ENCODE measurements at places on chromosomes 3 and 15.

DNA sequence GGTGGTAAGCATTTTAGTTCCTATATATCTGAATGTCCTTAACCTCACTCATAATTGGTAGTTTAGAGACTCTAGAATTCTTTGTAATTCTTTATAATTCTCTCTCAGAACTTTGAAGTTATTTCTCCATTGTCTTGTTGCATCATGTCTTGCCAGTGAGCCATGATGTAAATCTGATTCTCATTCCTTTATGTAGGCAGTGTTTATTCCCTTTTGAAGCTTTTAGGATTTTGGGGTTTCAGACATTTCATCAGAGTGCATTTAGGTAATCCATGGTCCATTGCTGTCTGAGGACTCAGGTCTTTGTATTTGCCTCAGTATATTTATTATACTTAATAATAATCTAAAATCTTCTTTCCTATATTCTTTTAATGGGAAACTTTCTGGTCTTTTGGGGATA is 20.6 kb downstream of the CMC1 start:
- no peaks in the 10 kb centered on the region for H3K4me1 ChIP-seq
- H3K4me3 ChIP-seq: no peak overlapping the region
- H3K27me3 ChIP-seq: no peaks in the 10 kb centered on the region
- no peak overlapping the region for H3K27ac ChIP-seq

GRCh38 chr15:58434334-58434875 is 2.6 kb downstream of the LIPC start:
- H3K27ac ChIP-seq: no peak overlapping the region
- no peaks in the 10 kb centered on the region for H3K27me3 ChIP-seq
- no peak overlapping the region for H3K4me3 ChIP-seq
- DNase-seq: no peak

- peaks cover 3% of the 10 kb centered on the region for H3K4me1 ChIP-seq
- H3K27me3 ChIP-seq: peaks cover 9% of the 10 kb centered on the region
- H3K4me3 ChIP-seq: no peak overlapping the region
Observed at GRCh38 chr15:68654786-68655560, 76.2 kb downstream of the CORO2B start.

DNA sequence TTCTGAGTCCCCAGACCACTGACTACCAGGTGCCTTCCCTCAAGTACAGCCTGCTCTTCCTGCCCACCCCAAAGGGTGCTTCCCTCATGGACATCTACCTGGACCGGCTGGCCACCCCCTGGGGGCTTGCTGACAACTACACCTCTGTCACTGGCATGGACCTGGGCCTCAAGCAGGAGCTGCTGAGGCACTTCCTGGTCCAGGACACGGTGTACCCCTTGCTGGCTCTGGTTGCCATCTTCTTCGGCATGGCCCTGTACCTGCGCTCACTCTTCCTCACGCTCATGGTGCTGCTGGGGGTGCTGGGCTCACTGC is 9.3 kb downstream of the DISP2 start:
- DNase-seq: no peak
- peaks cover 5% of the 10 kb centered on the region for H3K4me1 ChIP-seq
- H3K4me3 ChIP-seq: no peak overlapping the region
- peaks cover 50% of the 10 kb centered on the region for H3K27me3 ChIP-seq

- no peaks in the 10 kb centered on the region for H3K27me3 ChIP-seq
- H3K4me3 ChIP-seq: no peak overlapping the region
- DNase-seq: no peak
- H3K27ac ChIP-seq: no peak overlapping the region
- peaks cover 13% of the 10 kb centered on the region for H3K4me1 ChIP-seq
Observed at GRCh38 chr3:111668888-111669488, 73.8 kb upstream of the ZBED2 start.

DNA sequence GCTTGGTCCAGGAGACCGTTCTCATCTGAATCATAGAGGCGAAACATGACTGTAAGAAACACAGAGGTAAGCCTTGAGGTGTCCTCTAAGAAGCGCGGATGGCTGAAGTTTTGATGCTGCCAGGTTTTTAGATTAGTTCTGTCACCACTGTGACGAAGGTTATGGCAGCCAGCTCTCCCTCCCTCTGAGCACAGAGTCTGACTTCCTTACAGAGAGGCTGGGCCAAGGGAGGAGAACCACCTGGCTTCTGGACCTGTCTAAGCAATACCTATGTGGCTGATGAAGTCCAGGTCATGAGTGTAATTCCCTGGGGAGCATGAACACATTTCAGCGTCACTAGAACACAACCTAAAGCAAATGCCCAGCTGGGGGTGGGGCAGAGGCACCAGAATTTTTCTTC is 77.4 kb downstream of the DGKG start:
- H3K27me3 ChIP-seq: peaks cover 39% of the 10 kb centered on the region
- no peaks in the 10 kb centered on the region for H3K36me3 ChIP-seq
- H3K27ac ChIP-seq: no peak overlapping the region
- no peak overlapping the region for H3K4me3 ChIP-seq

DNA sequence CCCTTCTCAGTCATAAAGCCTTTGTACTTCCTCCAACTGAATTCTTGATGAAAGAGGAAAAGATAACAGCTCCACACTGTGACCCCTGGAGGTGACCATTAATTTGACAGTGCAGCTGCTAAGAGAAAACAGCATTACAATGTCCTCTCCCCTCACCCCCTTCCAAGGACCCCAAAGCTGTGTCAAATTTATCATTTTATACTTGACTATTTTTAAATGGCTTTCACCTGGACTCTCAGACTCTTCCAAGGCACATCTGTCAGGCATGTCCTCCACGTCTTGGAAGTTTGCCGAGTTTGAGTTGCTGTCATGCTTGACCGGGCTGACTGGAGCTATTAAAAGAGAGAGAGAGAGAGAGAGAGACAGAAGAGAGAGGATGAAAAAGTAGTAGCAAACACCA is 236.5 kb downstream of the WDR72 start:
- H3K27ac ChIP-seq: no peak overlapping the region
- no peaks in the 10 kb centered on the region for H3K36me3 ChIP-seq
- H3K27me3 ChIP-seq: peaks cover 4% of the 10 kb centered on the region

DNA sequence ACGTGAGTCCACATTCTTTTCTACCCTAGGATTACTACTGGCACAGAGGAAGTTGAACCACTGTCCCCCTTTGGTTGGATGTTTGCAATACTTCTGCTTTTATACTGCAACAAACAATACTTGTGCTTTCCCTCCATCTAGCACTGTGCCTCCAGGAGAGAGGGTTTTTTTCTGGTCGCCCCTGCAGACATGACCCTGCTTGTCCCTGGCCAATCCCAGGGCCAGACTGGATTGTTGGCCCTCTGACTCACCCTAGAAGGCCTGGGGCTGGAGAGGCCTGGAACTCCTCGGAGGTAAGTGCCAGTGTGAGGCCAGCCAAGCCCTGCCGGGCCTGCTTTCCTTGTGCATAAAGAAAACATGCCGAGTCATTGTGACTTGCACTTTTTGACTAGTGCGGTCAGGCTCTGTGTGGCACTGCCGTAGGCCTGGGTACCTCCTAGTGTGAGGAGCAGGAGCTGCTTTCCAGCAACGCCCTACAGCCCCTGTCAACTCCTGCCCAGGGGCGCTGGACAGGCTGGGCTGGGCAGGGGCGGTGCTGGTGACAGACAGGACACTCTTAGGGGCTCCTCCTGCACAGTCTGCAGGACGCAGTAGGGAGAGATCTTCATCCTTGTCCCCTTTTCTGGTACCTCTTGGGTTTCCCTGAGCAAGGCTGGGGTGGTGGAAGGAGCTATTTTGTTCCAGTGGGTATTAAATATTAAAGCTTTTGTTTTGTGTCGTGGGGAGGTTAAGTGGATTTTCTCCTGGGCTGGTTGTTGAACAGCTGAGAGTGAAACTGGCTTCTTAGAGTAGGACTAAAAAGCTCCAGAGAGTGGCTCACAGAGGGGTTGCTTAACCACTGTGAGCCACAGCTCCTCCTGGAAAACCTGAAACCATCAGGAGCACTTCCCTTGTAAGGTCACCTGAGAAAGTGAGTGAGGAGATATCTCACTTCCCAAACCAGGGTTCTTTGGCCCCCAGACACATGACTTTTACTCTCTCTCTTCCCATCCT is 14.4 kb upstream of the TKT start:
- DNase-seq: peak; percentile 53
- H3K4me3 ChIP-seq: no peak overlapping the region
- H3K36me3 ChIP-seq: no peaks in the 10 kb centered on the region
- H3K4me1 ChIP-seq: peaks cover 14% of the 10 kb centered on the region
- no peaks in the 10 kb centered on the region for H3K27me3 ChIP-seq

- H3K27ac ChIP-seq: no peak overlapping the region
- DNase-seq: no peak
- peaks cover 2% of the 10 kb centered on the region for H3K27me3 ChIP-seq
- peaks cover 8% of the 10 kb centered on the region for H3K4me1 ChIP-seq
- H3K4me3 ChIP-seq: no peak overlapping the region
- H3K36me3 ChIP-seq: no peaks in the 10 kb centered on the region
Observed at GRCh38 chr15:51350723-51351122, 9.3 kb downstream of the GLDN start.

GRCh38 chr3:48215019-48215418 is 8.3 kb upstream of the CAMP start:
- DNase-seq: no peak
- peaks cover 6% of the 10 kb centered on the region for H3K27me3 ChIP-seq
- no peak overlapping the region for H3K4me3 ChIP-seq
- H3K36me3 ChIP-seq: peaks cover 1% of the 10 kb centered on the region

DNA sequence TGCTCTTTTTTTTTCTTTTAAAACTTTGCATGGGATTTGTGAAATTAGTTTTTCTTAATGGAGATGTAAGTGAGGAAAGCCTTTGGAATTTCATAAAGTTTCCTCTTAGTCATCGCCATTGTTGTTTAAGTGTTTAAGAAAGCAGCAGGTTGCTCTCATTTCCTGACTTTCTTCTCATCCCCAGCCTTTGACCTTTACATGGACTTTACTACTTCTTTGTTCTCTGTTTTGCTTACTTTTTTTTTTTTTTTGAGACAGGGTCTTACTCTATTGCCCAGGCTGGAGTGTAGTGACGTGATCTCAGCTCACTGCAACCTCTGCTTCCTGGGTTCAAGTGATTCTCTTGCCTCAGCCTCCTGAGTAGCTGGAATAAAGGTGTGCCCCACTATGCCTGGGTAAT is 38.6 kb downstream of the FBXL2 start:
- no peak overlapping the region for H3K27ac ChIP-seq
- no peak overlapping the region for H3K4me3 ChIP-seq
- peaks cover 12% of the 10 kb centered on the region for H3K4me1 ChIP-seq
- peaks cover 27% of the 10 kb centered on the region for H3K36me3 ChIP-seq
- no peaks in the 10 kb centered on the region for H3K27me3 ChIP-seq

DNA sequence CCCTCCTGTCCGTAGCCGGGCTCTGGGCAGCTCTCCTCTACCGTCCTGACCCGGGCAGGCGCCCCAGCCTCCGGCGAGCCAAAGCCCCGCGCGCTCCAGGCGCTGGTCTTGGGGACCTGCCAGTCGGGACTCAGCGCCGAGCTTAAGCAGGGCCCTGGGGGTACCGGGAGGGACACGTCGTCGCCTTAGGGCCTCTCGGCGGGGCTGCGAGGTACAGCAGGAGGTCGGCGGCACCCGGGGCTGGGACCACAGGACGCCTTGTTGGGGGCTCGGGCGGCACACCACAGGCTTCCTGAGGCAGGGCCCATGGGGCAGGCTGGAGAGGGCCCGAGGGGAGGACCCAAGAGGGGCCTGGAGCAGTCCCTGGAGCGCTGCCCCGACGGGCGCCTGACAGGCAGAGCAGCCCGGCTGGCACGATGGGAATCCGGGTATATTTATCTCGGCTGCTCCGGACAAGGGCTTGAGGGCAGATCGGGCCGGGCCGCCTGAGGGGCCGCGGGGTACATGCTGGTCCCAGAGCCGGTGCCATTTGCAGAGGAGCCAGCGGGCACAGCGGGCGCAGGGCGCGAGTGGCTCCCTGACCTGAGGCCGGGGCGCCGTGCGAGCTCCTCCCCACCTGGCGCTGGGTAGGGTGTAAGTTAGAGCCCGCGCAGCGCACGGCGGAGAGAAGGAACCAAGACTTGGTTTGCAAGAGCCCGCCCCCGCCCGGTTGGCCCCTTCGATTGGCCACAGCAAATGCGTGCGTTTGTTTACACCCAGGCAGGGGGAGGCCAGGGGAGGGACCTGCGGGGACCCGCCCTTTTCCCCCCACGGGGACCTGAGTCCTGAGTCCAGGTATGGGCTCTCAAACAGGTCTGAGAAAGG is 574 bp downstream of the SLC38A3 start:
- peaks cover 41% of the 10 kb centered on the region for H3K27me3 ChIP-seq
- DNase-seq: no peak
- H3K4me1 ChIP-seq: peaks cover 1% of the 10 kb centered on the region
- H3K36me3 ChIP-seq: no peaks in the 10 kb centered on the region
- H3K27ac ChIP-seq: no peak overlapping the region
- H3K4me3 ChIP-seq: peak overlapping the region; percentile 63

DNA sequence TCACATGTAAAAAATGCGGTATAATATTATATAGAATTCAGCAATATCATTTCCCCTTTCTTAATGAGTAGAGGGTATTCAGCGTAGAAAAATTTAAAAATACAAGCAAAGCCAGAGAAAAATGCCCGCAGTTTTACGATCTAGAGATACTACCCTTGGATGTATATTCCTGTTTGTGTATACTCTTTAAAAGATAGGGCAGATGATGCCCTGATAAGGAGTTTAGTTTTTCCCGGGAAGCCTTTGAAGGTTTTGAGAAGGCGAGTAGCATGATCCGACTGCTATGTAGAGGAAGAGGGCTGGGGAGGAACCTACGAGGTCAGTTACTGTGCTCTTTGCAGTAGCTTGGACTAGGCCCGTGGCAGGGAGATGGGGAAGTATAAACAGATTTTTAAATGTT is 1.2 kb downstream of the YEATS2 start:
- no peaks in the 10 kb centered on the region for H3K27me3 ChIP-seq
- H3K27ac ChIP-seq: peak overlapping the region; percentile 70
- DNase-seq: no peak
- H3K4me3 ChIP-seq: peak overlapping the region; percentile 73

GRCh38 chr15:42919799-42920518 is 619 bp downstream of the TTBK2 start:
- H3K4me1 ChIP-seq: peaks cover 23% of the 10 kb centered on the region
- peak overlapping the region; percentile 93 for H3K4me3 ChIP-seq
- no peaks in the 10 kb centered on the region for H3K36me3 ChIP-seq
- peak overlapping the region; percentile 94 for H3K27ac ChIP-seq
- H3K27me3 ChIP-seq: no peaks in the 10 kb centered on the region
- DNase-seq: no peak

GRCh38 chr3:191360620-191361019 is 30.3 kb upstream of the UTS2B start:
- H3K4me3 ChIP-seq: no peak overlapping the region
- no peak for DNase-seq
- H3K27me3 ChIP-seq: no peaks in the 10 kb centered on the region

DNA sequence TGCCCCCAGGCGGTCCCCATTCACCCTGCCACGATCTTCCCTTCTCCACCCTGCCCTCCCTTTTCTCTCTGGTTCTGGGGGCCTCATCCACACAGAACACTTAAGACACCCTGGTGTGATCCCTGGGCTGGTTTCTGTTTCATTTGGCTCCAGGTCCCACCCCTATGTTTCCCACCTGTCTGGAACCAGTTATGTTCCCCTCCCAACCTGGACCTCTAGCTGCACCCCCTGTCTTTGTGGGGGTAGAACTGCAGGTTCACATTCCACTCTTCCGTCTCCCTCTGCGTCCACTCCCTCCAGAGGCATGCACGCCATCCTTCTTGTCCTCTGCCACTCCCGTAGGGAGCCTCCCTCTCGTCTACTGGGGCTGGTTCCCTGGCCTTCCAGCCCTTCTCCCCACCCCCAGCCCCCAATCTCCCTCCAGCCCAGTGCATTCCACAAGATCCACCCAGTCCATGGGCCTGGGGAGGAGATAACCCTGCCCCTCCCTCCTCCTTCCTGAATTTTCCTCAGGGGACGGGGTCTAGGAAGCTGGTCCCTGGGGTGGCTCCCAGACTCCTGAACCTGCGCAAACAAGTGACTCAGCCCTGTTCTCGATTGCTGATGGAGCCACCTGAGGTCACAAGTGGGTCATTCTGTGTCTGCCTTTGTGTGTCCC is 73.8 kb downstream of the ABTB1 start:
- peaks cover 42% of the 10 kb centered on the region for H3K4me1 ChIP-seq
- no peak overlapping the region for H3K4me3 ChIP-seq
- H3K36me3 ChIP-seq: no peaks in the 10 kb centered on the region
- no peak for DNase-seq
- H3K27me3 ChIP-seq: no peaks in the 10 kb centered on the region

Measured in mesothelial cell of epicardium (in vitro differentiated cells).